Hepatocyte (in vitro differentiated cells): ENCODE measurements at places on chromosomes 2 and 18.

DNA sequence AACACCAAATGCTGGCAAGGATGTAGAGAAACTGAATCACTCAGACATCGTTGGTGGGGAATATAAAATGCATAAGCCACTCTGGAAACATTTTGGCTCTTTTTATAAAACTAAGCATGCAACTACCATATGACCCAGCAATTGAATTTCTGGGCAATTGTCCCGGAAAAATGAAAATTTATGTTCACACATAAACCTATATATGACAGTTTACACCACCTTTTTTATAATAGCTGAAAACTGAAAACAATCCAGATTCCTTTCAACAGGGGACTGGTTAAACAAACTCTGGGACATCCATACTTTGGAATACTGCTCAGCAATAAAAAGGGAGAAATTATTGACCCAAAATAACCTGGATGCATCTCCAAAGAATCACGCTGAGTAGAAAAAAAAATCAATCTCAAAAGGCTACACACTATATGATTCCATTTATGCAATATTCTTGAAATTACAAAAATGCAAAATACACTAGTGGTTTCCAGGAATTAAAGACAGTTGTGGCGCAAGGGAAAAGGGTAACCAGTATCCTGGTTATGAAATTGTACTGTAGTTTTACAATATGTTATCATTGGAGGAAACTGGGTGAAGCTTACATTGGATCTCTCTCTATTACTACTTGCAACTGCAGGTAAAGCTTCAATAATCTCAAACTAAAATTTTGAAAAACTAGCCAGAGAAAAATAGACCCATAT, 130.2 kb upstream of the PID1 start:
- H3K4me3 ChIP-seq = no peak overlapping the region
- no peak for DNase-seq
- no peak overlapping the region for H3K27ac ChIP-seq

- DNase-seq = no peak
- no peaks in the 10 kb centered on the region for H3K27me3 ChIP-seq
- no peaks in the 10 kb centered on the region for H3K4me1 ChIP-seq
- H3K36me3 ChIP-seq = no peaks in the 10 kb centered on the region
Observed at GRCh38 chr2:174718591-174718990, 45.7 kb downstream of the CHRNA1 start.

DNA sequence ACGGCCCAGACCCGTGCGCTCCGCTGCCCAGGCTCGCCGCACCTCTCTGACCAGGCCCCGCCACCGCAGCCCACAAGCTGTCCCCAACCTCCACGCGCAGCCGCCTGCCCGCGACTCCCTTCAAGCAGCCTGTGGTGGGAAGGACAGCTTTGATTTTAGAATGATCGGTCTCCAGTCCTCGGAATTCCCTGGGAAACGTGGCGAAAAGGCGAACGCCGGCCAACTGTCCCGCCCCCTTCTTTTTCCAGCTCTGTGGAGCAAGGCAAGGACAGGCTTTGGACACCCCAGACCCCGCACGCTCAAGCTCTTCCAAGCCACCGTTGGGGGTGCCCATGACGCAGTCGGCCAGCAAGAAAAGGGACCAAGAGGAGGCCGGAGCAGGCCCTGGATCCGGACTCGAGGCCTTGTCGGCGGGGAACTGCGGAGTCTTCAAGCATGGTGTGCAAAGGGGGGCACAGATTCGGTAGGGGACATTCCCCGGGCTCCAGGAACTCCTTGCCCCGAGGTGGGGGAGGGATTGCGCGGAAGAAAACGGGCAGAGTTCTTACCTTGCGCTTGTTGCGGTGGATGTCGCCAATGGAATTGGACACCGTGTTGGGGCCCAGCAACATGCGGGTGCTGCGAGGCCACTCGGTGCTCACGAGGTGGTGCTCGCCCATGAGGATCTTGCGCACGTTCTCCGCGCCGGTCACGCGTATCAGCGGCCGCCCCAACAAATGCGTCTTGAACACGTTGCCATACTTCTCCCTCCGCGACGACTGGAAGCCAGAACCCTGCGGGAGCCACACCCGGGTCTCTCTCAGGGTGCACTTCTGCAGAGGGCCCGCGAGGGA, 4.0 kb downstream of the CYP26B1 start:
- H3K4me1 ChIP-seq = peaks cover 41% of the 10 kb centered on the region
- no peak for DNase-seq
- peaks cover 58% of the 10 kb centered on the region for H3K27me3 ChIP-seq
- H3K27ac ChIP-seq = peak overlapping the region; percentile 55
- H3K36me3 ChIP-seq = no peaks in the 10 kb centered on the region
- H3K4me3 ChIP-seq = peak overlapping the region; percentile 38

DNA sequence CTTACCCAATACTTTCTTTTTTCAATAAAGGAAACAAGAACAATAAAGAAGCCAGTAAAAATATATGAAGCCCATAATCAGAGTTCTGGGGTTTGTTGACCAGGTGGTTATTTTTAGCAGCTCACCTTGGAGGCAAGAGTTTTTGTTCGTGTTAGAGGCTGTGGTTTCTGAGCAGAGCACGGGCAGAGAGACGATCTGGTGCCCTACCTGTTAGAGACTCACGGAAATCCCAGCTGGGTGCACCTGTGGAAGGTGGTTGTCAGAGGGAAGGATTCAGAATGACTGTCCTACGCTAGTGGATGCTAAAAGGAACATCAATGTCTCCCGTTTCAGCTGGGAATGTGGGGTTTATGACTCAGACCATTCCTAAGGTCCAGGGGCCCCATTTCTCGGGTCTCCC, 87.6 kb downstream of the NRP2 start:
- H3K4me3 ChIP-seq = no peak overlapping the region
- H3K27ac ChIP-seq = peak overlapping the region; percentile 94
- H3K27me3 ChIP-seq = no peaks in the 10 kb centered on the region
- H3K4me1 ChIP-seq = peaks cover 52% of the 10 kb centered on the region
- DNase-seq = no peak

GRCh38 chr2:66324909-66325528, 109.9 kb upstream of the MEIS1 start:
- no peaks in the 10 kb centered on the region for H3K4me1 ChIP-seq
- no peak for DNase-seq
- H3K27me3 ChIP-seq = no peaks in the 10 kb centered on the region
- H3K27ac ChIP-seq = no peak overlapping the region
- no peaks in the 10 kb centered on the region for H3K36me3 ChIP-seq
- H3K4me3 ChIP-seq = no peak overlapping the region

GRCh38 chr2:37781028-37781427, 109.6 kb upstream of the CDC42EP3 start:
- H3K27ac ChIP-seq = no peak overlapping the region
- no peaks in the 10 kb centered on the region for H3K36me3 ChIP-seq
- no peak overlapping the region for H3K4me3 ChIP-seq
- H3K27me3 ChIP-seq = no peaks in the 10 kb centered on the region

- H3K27me3 ChIP-seq = no peaks in the 10 kb centered on the region
- no peaks in the 10 kb centered on the region for H3K36me3 ChIP-seq
- H3K4me3 ChIP-seq = no peak overlapping the region
Observed at GRCh38 chr2:194443926-194444325, 1213.1 kb upstream of the SLC39A10 start.

- no peak overlapping the region for H3K4me3 ChIP-seq
- H3K36me3 ChIP-seq = no peaks in the 10 kb centered on the region
- no peak for DNase-seq
- no peaks in the 10 kb centered on the region for H3K4me1 ChIP-seq
Observed at GRCh38 chr2:39160982-39161381, 40.1 kb upstream of the SOS1 start.

GRCh38 chr2:98333922-98334321, 12.3 kb upstream of the CNGA3 start:
- no peak overlapping the region for H3K27ac ChIP-seq
- DNase-seq = no peak
- H3K4me3 ChIP-seq = no peak overlapping the region
- H3K36me3 ChIP-seq = no peaks in the 10 kb centered on the region
- H3K4me1 ChIP-seq = no peaks in the 10 kb centered on the region

DNA sequence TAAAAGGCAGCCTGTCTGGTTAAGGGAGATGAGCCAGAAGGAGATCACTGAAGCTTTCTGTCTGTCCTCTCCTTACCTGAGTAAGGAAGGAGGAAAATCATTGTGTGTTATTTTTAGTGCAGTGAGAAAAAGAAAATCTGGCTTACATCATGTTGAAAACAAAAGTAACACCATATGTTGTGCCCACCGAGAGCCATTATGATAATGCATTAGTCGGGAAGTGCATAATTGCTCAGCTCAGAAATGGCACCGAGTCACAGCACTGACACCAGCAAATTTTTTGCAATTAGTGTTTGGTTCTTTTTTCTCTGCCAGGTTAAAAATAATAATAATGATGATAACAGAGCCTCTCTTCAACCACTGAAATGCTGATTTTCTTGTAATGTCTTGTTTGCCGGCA, 46.6 kb downstream of the HNMT start:
- H3K4me1 ChIP-seq = no peaks in the 10 kb centered on the region

GRCh38 chr2:88069117-88069516, 1.5 kb downstream of the SMYD1 start:
- no peaks in the 10 kb centered on the region for H3K27me3 ChIP-seq
- H3K4me3 ChIP-seq = no peak overlapping the region
- H3K4me1 ChIP-seq = no peaks in the 10 kb centered on the region
- no peak overlapping the region for H3K27ac ChIP-seq
- no peaks in the 10 kb centered on the region for H3K36me3 ChIP-seq

DNA sequence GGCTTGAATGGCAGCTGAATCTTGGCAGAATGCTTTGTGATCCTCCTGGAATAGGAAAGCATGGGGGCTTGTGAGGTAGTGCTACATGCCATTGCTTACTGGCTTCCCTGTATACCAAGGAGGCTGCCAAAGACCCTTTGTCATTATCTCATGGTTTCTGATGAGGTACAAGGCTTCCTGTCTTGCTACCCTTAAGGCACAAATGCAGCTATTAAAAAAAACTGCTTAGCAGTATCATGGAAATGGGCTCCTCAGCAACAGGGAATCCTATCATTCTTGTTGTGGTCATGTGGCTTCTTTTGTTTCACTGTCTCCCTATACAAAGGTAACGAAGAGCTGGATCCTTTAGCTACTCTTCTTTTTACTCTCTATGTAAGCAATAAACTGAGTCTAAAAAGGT, 6.6 kb upstream of the KANSL1L start:
- no peak overlapping the region for H3K4me3 ChIP-seq
- no peak overlapping the region for H3K27ac ChIP-seq
- DNase-seq = no peak
- no peaks in the 10 kb centered on the region for H3K4me1 ChIP-seq
- no peaks in the 10 kb centered on the region for H3K36me3 ChIP-seq
- no peaks in the 10 kb centered on the region for H3K27me3 ChIP-seq

- H3K36me3 ChIP-seq = no peaks in the 10 kb centered on the region
- no peaks in the 10 kb centered on the region for H3K27me3 ChIP-seq
- no peak for DNase-seq
- H3K4me1 ChIP-seq = peaks cover 21% of the 10 kb centered on the region
Observed at GRCh38 chr2:241885291-241885945, 15.9 kb downstream of the RTP5 start.

DNA sequence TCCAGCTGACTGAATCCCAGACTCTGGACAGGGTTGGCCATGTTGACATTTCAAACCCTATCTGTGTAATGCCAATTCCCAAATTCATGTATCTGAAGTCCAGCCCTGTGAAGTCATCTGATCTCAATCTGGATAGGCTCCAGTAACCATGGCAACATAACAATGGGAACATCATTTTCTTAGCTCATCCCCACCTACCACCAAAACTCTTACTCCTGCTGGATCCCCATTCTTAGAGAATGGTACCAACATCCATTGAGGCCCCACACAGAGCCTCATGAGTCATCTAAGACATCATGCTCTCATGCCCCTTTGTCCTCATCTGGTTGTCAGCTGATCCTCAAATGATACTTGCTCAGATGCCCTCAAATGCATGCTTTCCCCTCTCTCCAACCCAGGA, 58.9 kb upstream of the TEX51 start:
- no peak overlapping the region for H3K27ac ChIP-seq
- no peak for DNase-seq
- H3K4me1 ChIP-seq = no peaks in the 10 kb centered on the region
- H3K4me3 ChIP-seq = no peak overlapping the region
- no peaks in the 10 kb centered on the region for H3K36me3 ChIP-seq

DNA sequence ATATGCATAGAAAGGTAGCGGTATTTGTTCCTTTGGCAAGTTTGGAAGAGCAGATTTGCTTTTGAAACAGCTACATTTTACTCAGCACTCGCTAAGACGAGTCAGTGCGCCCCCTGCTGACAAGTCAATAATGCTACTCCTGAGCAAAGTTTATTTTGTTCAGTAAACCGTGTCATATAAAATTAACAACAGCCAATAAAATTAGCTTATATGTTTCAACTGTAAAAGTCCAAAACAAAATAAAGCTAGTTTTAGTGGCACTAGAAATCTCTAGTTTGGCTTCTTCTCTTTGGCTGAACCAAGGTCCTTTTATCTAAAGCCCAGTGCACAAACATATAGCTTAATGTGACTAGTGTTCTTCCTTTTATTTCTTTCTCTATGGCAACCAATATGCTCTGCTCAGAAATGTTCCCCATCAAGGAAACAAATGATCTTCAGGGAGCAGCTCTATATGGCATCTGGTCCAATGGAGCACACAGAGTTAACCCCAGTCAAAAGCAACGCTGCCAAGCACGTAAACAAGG, 4.2 kb upstream of the POU3F3 start:
- H3K27me3 ChIP-seq = peaks cover 95% of the 10 kb centered on the region
- DNase-seq = peak; percentile 85
- H3K36me3 ChIP-seq = no peaks in the 10 kb centered on the region
- H3K27ac ChIP-seq = no peak overlapping the region
- H3K4me3 ChIP-seq = no peak overlapping the region
- peaks cover 16% of the 10 kb centered on the region for H3K4me1 ChIP-seq

DNA sequence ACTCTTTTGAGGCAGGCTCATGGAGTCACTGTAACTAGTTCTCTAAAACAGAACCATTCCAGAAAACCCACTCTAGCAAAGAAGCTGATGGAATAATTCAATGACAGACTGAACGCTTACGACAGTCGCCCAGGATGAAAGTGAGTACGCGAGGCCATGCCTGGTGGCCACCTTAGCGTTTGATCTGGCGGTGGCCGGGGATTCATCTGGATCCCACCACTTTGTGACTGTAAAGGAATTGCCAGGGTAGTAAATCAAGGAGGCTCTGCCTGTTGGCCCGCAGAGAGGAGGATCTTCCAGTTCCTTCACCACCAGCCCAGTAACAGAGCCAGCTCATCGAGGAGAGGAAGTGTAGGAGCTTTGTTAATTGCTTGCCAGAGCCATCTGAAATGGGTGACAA, 34.6 kb downstream of the GREB1 start:
- no peak overlapping the region for H3K27ac ChIP-seq
- no peak overlapping the region for H3K4me3 ChIP-seq
- H3K36me3 ChIP-seq = no peaks in the 10 kb centered on the region
- no peak for DNase-seq

DNA sequence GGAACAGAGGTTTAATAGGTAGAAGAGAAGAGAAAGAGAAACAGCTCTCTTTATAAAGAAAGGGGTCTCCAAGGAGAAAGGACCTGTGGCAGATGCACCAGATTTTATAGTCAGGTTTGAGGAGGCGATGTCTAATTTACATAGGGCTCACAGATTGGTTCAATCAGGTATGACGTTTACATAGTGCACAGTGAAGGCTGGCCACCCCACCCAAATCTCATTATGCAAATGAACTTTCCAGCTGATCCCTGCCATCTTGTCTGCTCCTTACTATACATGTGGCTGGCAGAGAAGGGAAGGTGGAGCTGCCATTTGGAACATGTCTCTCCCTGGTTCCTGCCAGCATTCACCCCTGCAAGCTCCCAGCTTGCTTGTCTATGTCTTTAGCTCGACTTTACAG, 557.8 kb downstream of the SUCLG1 start:
- no peak overlapping the region for H3K4me3 ChIP-seq
- DNase-seq = no peak
- H3K27me3 ChIP-seq = no peaks in the 10 kb centered on the region
- no peaks in the 10 kb centered on the region for H3K4me1 ChIP-seq
- no peaks in the 10 kb centered on the region for H3K36me3 ChIP-seq
